ENCODE measurements at places on chromosomes 5 and 9. TPM values are rescaled to one million over a fixed set of nuclear protein-coding genes. Genes with fewer than 3 reads are reported as not detected.
A peak's percentile ranks its signal among the peaks of the same experiment; 100 is the strongest.

Gene PLAC8L1
- 0.51 TPM for total RNA-seq

Gene PTGR1
- total RNA-seq = not detected

Gene ZDHHC11
- 1.7 TPM for total RNA-seq

Gene FRRS1L
- not detected for total RNA-seq

- H3K4me1 ChIP-seq = no peaks in the 10 kb centered on the region
- DNase-seq = no peak
- H3K27ac ChIP-seq = no peak overlapping the region
- no peak overlapping the region for H3K4me3 ChIP-seq
- H3K27me3 ChIP-seq = no peaks in the 10 kb centered on the region
Measured at GRCh38 chr9:106648799-106649198, 214.2 kb upstream of the ZNF462 start.

GRCh38 chr5:31364881-31365636 lies 166.8 kb downstream of the DROSHA start:
- H3K27ac ChIP-seq = no peak overlapping the region
- no peak for DNase-seq
- H3K27me3 ChIP-seq = no peaks in the 10 kb centered on the region
- H3K4me1 ChIP-seq = no peaks in the 10 kb centered on the region
- H3K4me3 ChIP-seq = no peak overlapping the region
- no peaks in the 10 kb centered on the region for H3K36me3 ChIP-seq

- no peaks in the 10 kb centered on the region for H3K4me1 ChIP-seq
- H3K27ac ChIP-seq = no peak overlapping the region
- H3K4me3 ChIP-seq = no peak overlapping the region
- H3K36me3 ChIP-seq = no peaks in the 10 kb centered on the region
- no peaks in the 10 kb centered on the region for H3K27me3 ChIP-seq
Measured at GRCh38 chr5:156640691-156641241, 209.3 kb upstream of the PPP1R2B start.

- H3K4me3 ChIP-seq = no peak overlapping the region
- no peaks in the 10 kb centered on the region for H3K36me3 ChIP-seq
- H3K4me1 ChIP-seq = peaks cover 14% of the 10 kb centered on the region
- peak; percentile 15 for DNase-seq
- no peak overlapping the region for H3K27ac ChIP-seq
Measured at GRCh38 chr5:989961-990530, 18.6 kb upstream of the NKD2 start.

DNA sequence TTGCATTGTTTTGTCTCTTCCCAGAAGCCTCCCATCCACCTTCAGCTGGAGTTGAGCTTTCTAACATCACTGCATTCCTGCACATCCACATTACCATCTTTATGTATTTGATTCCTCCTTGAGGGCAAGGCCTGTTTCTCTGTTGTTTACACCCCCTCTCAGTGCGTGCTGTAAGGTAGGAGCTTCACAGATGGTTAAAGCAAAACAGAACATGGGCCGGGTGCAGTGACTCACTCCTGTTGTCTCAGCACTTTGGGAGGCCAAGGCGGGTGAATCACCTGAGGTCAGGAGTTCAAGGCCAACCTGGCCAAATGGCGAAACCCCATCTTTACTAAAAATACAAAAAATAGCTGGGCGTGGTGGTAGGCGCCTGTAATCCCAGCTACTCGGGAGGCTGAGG lies 110.9 kb downstream of the KCNIP1 start:
- no peak overlapping the region for H3K27ac ChIP-seq
- H3K4me1 ChIP-seq = no peaks in the 10 kb centered on the region
- DNase-seq = no peak
- no peaks in the 10 kb centered on the region for H3K27me3 ChIP-seq

DNA sequence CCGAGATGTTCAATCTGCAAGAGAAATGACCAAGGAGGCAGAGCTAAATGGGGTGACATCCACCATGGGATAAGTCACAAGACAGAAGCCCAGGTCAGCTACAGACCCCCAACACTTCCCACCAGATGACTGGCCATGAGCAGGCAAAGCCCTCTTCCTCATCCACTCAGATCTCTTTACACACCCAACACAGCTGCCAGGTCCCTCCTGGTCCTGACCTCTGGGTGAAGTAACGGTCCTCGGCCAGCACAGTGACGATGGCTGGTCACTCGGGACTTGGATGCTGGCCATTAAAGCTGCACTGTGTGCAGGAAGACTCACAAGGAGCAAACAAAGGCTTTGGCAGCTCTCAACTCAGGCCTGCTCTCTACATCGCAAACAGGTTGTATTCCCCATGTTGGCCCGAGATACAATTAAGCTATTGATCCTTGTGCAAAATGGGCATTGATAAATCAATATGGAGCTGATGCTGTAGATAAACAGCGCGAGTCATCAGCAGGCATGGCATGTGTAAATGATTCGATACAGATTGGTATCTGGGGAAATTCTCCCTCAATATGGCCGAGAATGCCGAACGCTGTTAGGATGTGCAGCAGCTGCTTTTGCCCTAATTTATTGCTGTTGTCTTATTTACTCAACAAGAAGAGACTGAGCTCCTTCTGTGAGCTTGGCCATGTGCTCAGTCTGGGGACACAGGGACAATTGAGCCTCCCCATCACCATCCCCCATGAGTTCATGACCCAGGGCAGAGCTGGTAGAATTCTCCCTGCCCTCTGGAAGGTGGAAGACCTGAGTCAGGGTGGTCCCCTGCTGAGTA lies 98.7 kb downstream of the C5orf15 start:
- peaks cover 24% of the 10 kb centered on the region for H3K4me1 ChIP-seq
- no peak for DNase-seq
- no peaks in the 10 kb centered on the region for H3K36me3 ChIP-seq
- no peak overlapping the region for H3K4me3 ChIP-seq

DNA sequence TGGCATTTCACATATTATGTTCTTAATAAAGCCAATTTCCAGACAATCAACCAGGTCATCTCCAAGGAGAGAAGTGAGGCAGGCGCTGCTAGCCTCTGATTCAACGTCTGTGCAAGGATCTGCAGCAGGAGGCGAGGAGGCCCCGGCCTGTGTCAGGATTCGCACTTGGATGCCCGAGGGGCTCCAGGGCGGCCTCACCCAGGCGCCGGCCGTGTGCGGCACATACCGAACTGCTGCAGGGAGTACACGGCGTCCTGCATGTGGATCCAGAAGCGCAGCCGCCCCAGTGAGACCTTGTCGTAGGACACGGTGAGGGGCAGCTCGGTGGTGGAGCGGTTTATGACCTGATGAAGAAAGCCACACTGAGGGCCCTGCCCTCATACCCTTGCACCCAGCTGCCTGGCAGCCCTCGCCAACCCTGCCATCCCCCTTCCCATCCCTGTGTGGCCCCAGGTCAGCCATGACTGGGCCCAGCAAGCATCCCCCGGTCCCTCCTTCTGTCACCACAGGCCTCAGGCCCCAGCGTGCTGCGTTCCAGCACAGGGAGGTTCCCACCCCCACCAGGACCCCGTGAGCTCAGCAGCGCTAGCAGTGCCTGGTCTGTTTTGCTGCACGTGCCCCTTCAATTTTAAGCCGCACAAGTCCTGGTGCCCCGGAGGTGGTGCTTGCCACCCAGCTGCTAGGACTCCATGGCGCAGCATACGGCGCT lies 9.9 kb downstream of the CLPTM1L start:
- DNase-seq = no peak
- no peak overlapping the region for H3K4me3 ChIP-seq
- no peaks in the 10 kb centered on the region for H3K4me1 ChIP-seq
- H3K27ac ChIP-seq = no peak overlapping the region
- H3K36me3 ChIP-seq = peaks cover 90% of the 10 kb centered on the region
- H3K27me3 ChIP-seq = no peaks in the 10 kb centered on the region

GRCh38 chr9:127761061-127761460 lies 17.4 kb downstream of the SH2D3C start:
- no peaks in the 10 kb centered on the region for H3K4me1 ChIP-seq
- peak overlapping the region; percentile 30 for H3K27ac ChIP-seq
- peaks cover 67% of the 10 kb centered on the region for H3K36me3 ChIP-seq
- no peak for DNase-seq
- H3K4me3 ChIP-seq = no peak overlapping the region
- H3K27me3 ChIP-seq = no peaks in the 10 kb centered on the region

- no peak for DNase-seq
- H3K27ac ChIP-seq = no peak overlapping the region
- no peaks in the 10 kb centered on the region for H3K27me3 ChIP-seq
Measured at GRCh38 chr9:73114958-73115357, 36.7 kb upstream of the ANXA1 start.

- no peaks in the 10 kb centered on the region for H3K27me3 ChIP-seq
- H3K36me3 ChIP-seq = no peaks in the 10 kb centered on the region
- no peak overlapping the region for H3K4me3 ChIP-seq
- no peak overlapping the region for H3K27ac ChIP-seq
Measured at GRCh38 chr5:140220032-140220697, 45.2 kb downstream of the CYSTM1 start.

GRCh38 chr5:59436364-59437148 lies 457.0 kb downstream of the PDE4D start:
- no peaks in the 10 kb centered on the region for H3K4me1 ChIP-seq
- no peaks in the 10 kb centered on the region for H3K27me3 ChIP-seq
- no peak for DNase-seq

- no peak overlapping the region for H3K27ac ChIP-seq
- DNase-seq = no peak
- no peak overlapping the region for H3K4me3 ChIP-seq
- no peaks in the 10 kb centered on the region for H3K27me3 ChIP-seq
- no peaks in the 10 kb centered on the region for H3K36me3 ChIP-seq
Measured at GRCh38 chr5:162573758-162574157, 506.2 kb downstream of the GABRG2 start.

DNA sequence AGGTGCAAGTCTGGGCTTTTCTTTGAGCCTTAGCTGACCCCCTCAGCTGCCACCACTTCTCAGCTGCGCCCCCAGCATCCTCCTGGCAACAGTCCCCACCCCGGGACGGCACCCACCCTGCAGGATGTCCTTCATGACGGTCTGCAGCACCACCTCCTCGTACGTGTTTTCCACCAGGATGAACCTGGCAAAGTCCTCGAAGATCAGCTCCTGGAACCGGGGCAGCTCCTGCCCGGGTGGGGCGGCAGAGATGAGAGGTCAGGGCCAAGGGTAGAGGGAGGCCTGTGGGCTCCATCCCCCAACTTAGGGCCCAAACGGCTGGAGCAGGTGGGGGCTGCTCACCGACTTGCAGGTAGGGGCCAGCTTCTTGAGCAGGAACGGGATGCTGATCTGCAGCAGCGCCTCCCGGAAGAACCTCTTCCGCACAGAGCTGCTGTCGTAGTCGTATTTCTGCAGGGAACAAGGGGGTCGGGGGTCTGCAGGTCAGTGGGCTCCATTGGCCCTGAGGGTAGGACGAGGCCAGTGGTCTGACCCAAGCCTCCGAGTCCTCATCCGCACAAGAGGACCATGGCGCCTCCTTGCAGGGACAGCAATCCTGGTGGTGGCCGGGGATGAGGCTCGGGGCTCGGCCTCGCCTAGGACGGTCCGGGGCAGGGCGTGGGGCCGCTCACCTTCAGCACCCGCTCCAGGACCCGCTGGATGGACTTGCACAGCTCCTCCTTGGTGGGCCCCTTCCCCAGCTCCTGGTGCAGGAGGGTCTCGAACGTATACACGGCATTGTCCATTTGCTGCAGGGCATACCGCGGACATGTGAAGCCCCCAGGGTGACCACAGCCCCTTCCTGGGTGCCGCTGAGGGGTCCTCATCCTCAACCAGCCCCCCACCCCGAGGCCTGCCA lies 56.7 kb downstream of the LRSAM1 start:
- no peaks in the 10 kb centered on the region for H3K27me3 ChIP-seq
- H3K36me3 ChIP-seq = peaks cover 2% of the 10 kb centered on the region
- no peaks in the 10 kb centered on the region for H3K4me1 ChIP-seq
- DNase-seq = no peak

- no peak overlapping the region for H3K27ac ChIP-seq
- H3K4me1 ChIP-seq = no peaks in the 10 kb centered on the region
- H3K4me3 ChIP-seq = no peak overlapping the region
- H3K36me3 ChIP-seq = no peaks in the 10 kb centered on the region
- DNase-seq = no peak
Measured at GRCh38 chr5:90909940-90910339, 351.3 kb downstream of the ADGRV1 start.

DNA sequence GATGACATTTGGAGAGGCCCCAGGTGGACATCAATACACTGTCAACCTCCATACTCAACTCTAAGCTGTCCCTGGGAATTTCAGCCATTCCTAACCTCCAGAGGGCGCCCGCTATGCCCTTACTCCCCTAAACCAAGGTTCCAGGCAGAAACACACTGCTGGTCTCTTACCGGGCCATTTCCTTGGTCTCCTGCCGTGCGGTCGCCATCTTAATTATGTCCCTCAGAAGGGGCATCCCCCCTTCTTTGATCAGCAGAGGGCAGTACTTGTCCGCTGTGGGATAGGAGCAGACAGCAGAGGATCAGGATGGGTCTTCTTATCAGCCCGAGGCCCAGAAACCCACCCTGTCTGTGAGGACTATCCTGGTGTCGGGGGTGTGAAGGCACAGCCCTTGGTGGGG lies 9.3 kb upstream of the ZDHHC12 start:
- DNase-seq = peak; percentile 34
- no peaks in the 10 kb centered on the region for H3K27me3 ChIP-seq
- H3K4me3 ChIP-seq = no peak overlapping the region
- peaks cover 4% of the 10 kb centered on the region for H3K36me3 ChIP-seq
- no peak overlapping the region for H3K27ac ChIP-seq
- no peaks in the 10 kb centered on the region for H3K4me1 ChIP-seq

DNA sequence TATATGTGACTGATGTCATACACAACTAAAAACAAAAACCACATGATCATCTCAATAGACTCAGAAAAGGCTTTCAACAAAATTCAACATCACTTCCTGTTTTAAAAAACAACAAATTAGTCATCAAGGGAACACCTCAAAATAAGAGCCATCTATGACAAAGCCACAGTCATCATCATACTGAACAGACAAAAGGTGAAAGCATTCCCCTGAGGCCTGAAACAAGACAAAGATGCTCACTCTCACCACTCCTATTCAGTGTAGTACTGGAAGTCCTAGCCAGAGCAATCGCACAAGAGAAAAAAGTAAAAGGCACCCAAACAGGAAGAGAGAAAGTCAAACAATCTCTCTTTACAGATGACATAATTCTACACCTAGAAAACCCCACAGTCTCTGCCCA lies 893.5 kb upstream of the EDIL3 start:
- H3K27ac ChIP-seq = no peak overlapping the region
- no peaks in the 10 kb centered on the region for H3K36me3 ChIP-seq
- no peak overlapping the region for H3K4me3 ChIP-seq
- H3K4me1 ChIP-seq = no peaks in the 10 kb centered on the region

Data from B cell (primary cell).